Aorta (tissue), 5 donors: ENCODE measurements at places on chromosomes 5 and 9. TPM values are rescaled to one million over a fixed set of nuclear protein-coding genes. Genes with fewer than 3 reads are reported as not detected.

Gene PARP8
- 47.6 TPM for total RNA-seq

Gene ARHGEF28
- total RNA-seq = 27.8 TPM

Gene AGXT2
- not detected for total RNA-seq

Gene RC3H2
- 52.7 TPM for total RNA-seq

Gene CRB2
- total RNA-seq = not detected

Gene B4GALT7
- total RNA-seq = 22.6 TPM

Gene CDKN2B
- 4.5 TPM for total RNA-seq

Gene BTNL9
- 33.0 TPM for total RNA-seq

Gene C9
- total RNA-seq = 0.30 TPM

Gene TRPM3
- 1.5 TPM for total RNA-seq

Gene WNT8A
- total RNA-seq = not detected

Gene SV2C
- total RNA-seq = 0.33 TPM

Gene OR1Q1
- not detected for total RNA-seq

Gene C5orf58
- total RNA-seq = not detected

Gene CACFD1
- total RNA-seq = 15.9 TPM

Gene ANKS6
- 19.5 TPM for total RNA-seq

Gene FCN2
- total RNA-seq = 0.32 TPM

Gene SELENOP
- total RNA-seq = 580 TPM

Gene ADAM19
- total RNA-seq = 42.8 TPM

Gene FIBCD1
- not detected for total RNA-seq

Gene HTR1A
- not detected for total RNA-seq

Gene TRIO
- 346 TPM for total RNA-seq

Gene CDC20B
- not detected for total RNA-seq

Gene THBS4
- 23.6 TPM for total RNA-seq

Gene RXFP3
- not detected for total RNA-seq

Gene STKLD1
- not detected for total RNA-seq

Gene HSPB3
- total RNA-seq = not detected

Gene CAMK4
- total RNA-seq = 0.62 TPM

Gene IL4
- not detected for total RNA-seq

Gene IRX4
- not detected for total RNA-seq

Gene GRPEL2
- total RNA-seq = 12.9 TPM

Gene ARHGAP26
- total RNA-seq = 51.1 TPM

Gene C9orf153
- total RNA-seq = 1.3 TPM

Gene GRXCR2
- not detected for total RNA-seq

Gene HTR4
- 0.90 TPM for total RNA-seq

Gene FGF1
- 25.6 TPM for total RNA-seq

Gene BSPRY
- 0.48 TPM for total RNA-seq

Gene SERF1A
- 5.9 TPM for total RNA-seq

Gene C9orf50
- total RNA-seq = 0.30 TPM

Gene CMYA5
- total RNA-seq = 1.0 TPM

Gene HK3
- total RNA-seq = 26.8 TPM

Gene FOXD4
- total RNA-seq = 0.27 TPM

Gene SLC22A5
- 8.6 TPM for total RNA-seq

Gene GNE
- 18.3 TPM for total RNA-seq

Gene FOXD4L4
- total RNA-seq = 0.36 TPM

Gene PMPCA
- total RNA-seq = 31.2 TPM

Gene PCDHGA9
- 8.2 TPM for total RNA-seq

Gene PLAC8L1
- 0.87 TPM for total RNA-seq
